ENCODE measurements at places on chromosomes 2 and 18.

- DNase-seq, result no peak
Observed at GRCh38 chr2:1780693-1781092, 36.4 kb upstream of the PXDN start.

- no peak for DNase-seq
Observed at GRCh38 chr2:97770445-97770844, 57.1 kb downstream of the ZAP70 start.

DNA sequence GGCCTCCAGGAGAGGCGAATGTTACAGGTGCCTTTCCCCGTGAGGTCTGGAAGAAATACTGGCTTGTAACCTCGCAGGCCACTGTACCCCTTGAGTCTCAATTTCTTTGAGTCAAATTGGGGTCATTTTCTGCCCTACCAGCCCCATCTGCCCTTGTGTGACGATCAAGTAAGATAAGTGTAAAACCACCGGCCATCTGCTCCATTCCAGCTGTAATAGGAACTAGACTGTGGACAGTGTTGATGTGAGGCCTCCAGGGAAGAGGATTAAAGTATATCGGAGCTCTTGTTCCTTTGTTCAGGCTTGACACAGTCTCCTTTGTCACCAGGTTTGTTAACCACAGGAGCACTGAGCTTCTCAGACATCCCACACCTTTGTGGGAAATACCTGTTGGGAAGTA, 65.6 kb downstream of the MRPS9 start:
- no peak for DNase-seq

DNA sequence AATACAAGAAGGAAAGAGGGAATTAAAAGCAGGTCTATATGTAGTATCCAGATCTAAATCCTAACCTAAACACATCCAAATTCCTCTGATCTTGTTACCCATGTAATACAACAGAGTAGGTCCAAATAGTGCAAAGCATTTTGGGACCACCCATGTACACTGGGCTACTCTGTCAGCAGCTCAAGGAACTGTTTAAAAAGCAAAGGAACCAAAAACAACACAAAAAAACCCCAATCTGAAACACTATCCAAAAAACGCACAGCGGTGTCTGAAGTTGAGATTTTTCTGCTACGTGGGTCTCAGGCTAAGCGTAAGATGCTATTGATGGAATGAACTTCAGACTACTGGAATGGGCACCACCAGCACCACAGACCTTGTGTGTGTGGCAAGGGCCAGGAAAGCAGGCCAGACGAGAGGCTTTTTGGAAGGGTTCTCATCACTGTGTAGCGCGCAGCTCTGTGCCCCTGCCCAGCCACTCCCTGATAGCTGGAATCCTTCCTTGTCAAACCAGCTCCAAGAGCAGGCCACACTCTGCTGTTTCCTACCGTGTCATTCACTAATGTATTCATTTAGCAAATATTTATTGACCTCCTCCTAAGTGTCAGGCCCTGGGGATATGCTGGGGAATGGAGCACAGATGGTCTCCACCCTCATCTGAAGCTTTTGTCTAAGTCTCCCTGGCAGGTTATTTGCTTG, 101.4 kb downstream of the COLEC12 start:
- DNase-seq, result no peak

- DNase-seq, result no peak
Observed at GRCh38 chr2:47072018-47072691, 83.0 kb downstream of the STPG4 start.

- no peak for DNase-seq
Observed at GRCh38 chr2:237715459-237715947, 83.1 kb upstream of the RBM44 start.

- DNase-seq, result no peak
Observed at GRCh38 chr2:193228276-193228675, 1033.5 kb upstream of the TMEFF2 start.

GRCh38 chr2:62284471-62284870, 88.6 kb downstream of the B3GNT2 start:
- DNase-seq, result no peak

DNA sequence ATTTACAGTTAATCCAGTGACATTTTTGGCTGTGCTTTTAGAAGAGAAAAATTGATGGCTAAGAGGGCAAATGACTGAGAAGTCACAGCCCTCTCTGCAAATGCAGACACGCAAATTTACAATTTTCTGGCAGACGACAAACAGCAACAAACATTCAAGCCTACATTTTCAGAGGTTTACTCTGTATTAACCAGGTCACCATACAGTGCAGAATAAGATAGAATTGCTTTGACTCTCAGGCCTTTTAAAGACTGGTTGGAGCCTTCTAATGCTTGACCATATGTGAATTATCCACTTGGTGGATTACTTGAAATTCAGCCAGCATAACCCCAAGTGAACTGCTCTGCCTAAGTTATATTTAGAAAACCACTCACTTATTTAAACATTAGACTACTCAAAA, 280.9 kb upstream of the STON1 start:
- DNase-seq, result no peak

GRCh38 chr2:235011607-235011928, 59.8 kb downstream of the SH3BP4 start:
- DNase-seq, result no peak

- no peak for DNase-seq
Observed at GRCh38 chr2:118817469-118817868, 30.0 kb downstream of the EN1 start.
